ENCODE measurements at places on chromosomes 5 and 9.
A peak's percentile ranks its signal among the peaks of the same experiment; 100 is the strongest.

- DNase-seq, result peak; percentile 39
These were observed 35.1 kb upstream of the EXOC3 start for GRCh38 chr5:407801-408268.

DNA sequence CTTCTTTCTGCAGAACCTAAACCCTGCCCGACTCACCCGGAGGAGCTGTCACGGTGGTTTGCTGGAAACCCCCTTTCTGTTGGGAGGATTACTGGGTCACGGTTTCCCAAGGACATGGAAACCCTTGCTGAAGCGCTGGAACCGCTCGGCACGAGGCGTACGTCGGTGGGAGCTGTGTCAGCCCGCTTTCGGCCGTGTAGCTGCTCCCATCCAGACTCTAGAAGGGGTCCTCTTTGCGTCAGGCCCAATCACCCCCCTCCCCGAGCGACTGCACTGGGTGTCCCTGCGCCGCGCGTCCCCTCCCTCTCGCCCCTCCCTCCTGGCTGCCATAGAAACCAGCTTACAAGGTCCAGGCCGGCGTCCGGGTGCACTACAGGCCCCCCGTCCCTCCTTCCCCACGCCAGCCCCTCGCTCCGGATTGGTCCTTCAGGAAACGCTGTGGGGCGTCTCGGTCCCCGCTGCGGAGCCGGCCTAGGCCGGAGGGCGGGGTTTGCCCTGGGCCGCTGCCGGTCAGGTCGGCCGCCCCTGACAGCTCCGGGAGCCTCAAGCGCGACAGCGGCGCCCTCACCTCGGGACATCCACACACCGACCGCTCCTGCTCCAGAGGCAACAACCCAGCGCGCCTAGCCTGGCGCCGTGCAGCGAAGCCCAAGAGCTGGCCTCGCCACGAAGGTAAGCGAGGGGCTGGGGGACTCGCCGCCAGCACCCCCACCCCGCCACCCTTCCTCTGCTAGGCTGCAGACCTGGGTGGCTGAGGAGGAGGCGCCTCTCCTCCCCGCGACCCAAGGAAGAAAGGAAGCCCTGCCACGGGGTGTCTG lies at the start of gene NIM1K:
NIM1K (plus strand) TSS at position 486 of the 818 bp plus-strand sequence. CDS start 53,551 bp downstream, outside the sequence.
- peak; percentile 71 for DNase-seq

DNA sequence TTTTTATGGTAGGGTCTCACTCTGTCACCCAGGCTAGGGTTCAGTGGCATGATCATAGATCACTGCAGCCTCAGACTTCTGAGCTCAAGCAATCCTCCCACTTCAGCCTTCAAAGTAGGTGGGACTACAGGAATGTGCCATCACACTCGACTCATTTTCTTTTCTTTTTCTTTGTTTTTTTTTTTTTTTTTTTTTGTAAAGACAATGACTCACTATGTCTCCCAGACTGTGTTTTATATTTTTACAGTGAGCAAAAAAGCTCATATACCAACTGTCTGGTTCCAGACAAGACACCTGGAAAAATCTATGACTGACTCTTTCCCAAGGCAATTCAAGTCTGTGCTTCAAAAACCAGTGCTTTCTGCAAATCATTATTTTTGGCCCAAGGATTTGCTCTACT lies 10.8 kb upstream of the FOXD1 start:
- DNase-seq, result no peak

GRCh38 chr5:128021411-128021810 lies 62.2 kb upstream of the SLC12A2 start:
- no peak for DNase-seq

- no peak for DNase-seq
These were observed 203.2 kb downstream of the DMRT2 start for GRCh38 chr9:1253064-1253979.

DNA sequence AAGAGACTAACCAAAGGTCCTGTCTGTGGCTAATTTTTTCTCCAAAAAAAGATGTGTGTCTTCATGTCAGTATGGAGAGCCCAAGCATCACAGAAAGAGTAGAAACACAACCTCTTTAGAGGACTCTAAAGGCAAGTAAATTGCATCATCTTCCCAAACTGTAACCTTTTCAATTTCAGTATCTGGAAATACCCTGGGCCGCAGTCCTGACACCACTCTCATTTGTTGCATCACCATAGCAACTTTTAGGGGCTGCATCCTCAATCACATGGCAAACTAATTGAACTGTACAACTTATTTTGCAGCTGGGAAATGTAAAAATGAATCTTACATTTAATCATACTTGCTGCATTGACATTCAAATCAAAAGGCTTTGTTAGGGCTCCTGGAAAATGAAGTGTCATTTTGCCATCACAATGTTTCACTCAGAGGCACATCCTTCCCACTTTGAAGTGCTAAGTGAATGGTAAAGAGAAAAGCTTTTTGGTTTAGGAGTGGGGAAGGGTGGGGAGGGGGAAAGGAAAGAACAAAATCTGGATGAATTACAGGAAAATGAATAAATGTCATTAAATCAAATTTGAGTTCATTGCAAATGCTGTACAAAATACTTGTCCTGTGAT lies 60.6 kb upstream of the GRIA1 start:
- DNase-seq, result no peak

DNA sequence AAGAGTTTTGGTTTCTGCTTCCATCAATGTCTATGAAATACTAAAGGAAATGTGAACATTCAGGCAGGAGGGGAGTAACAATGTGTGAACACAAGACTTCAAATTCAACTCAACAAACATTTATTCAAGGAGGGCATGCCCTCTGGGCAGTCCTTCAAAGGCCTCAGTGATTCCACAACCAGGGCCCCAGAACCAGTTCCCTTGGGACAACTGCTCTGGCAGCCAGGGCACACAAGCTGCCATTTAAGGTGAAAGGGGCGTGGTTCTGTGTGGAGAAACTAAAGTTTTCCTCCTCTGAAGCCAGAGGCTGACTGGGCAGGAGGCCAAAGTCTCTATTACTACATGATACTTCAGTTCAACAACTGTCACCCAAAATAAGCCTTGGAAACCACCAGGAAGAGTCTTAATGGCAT lies 3.2 kb downstream of the RBM18 start:
- no peak for DNase-seq

- no peak for DNase-seq
These were observed 5.8 kb downstream of the BSPRY start for GRCh38 chr9:113355040-113355596.

DNA sequence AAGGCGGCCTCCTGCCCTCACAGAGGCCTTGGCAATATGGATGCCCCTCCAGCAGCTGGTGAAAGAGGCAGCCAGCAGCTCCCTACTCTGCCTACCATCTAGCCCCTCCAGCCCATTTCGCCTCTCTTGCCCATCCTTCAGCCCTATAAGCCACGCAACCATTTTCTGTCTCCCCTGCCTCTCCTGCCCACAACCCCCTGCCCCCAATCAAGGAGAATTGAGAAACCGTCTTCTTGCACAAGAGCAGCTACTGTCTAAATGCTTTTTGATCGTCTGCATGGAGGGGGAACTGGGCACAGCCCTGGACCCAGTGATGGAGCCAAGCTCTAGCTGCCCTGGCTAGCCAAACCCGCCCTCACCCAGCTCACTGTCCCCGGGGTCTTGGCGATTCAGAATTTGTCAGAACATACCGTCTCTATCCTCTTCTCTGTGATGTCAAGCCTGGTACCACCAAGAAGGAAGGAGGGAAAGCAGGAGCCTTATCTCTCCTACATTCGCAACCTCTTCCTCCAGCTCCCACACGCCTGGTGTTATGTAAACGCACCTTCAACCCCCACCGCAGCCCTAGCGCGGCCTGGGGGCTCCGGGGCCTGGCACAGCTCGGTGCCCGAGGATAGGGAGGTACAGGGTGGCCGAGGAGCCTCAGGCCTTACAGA lies 1.2 kb downstream of the SPRY4 start:
- no peak for DNase-seq

- DNase-seq, result no peak
These were observed 20.8 kb downstream of the ENHO start for GRCh38 chr9:34501889-34502425.

GRCh38 chr5:1108023-1108864 lies 3.6 kb downstream of the SLC12A7 start:
- DNase-seq, result no peak

DNA sequence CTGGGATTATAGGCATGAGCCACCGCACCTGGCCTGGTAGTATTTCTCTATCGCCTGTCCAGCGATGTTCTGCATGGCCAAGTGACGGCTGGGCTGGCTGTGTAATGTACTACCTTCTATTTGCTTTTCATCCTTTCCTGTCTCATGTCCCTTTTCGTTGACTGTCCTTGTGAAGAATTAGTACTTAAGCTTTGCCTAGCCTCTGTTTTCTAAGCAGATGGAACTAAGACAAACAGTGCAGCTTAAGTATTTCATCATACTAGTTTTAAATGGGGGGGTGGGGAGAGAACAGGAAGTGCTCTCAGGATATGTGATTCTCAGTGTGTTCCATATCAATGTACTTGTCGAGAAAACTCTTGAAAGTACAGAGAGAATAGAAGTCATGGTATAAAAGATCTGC lies 31.7 kb upstream of the CCL21 start:
- DNase-seq, result no peak

DNA sequence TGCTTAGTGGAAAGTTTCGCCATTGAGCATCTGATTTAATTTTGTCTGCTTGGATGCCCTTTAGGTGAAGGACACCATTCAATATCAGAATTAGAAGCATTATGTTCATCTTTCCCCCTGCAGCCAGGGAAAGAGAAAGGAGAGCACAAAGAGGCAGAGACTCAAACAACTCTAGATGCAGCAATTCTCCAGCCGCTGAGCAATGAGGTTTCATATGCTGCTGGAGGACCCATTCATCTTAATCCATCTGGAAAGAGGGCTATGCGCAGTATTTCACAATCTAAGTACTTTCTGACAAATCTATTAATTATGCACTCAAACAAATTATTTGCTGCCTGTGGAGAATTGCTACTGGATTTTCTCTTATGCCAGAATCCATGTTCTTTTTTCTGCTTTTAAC lies 527.0 kb upstream of the TUSC1 start:
- no peak for DNase-seq

DNA sequence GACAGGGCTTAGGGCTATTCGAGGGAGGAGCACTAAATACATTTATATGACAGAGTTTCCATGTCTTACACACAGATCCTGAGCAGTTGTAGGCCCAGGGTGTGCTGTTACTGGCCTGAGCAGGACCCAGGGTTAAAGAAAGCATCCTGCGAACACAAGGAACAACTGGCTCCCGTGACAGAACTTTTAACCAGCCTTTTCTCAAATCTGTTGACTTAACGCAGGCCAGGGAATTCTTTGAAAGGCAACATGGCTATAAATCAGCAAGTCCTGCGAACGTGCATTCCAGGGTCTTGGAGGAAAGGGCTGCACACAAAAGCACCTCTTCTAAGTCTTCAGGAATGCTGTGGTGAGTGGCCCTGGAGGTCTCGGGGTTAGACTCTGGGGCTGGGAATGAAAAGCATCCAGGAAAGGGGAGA lies 45.2 kb upstream of the ANKRD55 start:
- DNase-seq, result no peak

DNA sequence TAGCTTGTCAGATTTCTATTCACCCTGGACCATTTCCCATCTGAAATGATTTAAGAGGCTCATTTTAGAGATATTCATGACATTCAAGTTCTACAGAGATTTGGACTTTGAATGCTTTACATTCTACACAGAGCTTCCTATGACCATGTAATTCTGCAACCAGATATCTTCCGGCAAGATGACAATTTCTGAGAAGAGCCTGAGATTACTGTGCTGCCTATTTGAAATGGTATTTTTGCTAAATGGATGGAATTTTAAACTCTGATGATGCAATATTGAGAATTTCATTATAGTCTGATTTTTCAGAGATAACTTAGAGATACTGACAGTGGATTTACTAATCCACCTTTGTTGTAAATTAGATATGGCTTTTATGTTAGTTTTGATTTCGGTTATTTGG lies 16.0 kb upstream of the ACOT12 start:
- no peak for DNase-seq

DNA sequence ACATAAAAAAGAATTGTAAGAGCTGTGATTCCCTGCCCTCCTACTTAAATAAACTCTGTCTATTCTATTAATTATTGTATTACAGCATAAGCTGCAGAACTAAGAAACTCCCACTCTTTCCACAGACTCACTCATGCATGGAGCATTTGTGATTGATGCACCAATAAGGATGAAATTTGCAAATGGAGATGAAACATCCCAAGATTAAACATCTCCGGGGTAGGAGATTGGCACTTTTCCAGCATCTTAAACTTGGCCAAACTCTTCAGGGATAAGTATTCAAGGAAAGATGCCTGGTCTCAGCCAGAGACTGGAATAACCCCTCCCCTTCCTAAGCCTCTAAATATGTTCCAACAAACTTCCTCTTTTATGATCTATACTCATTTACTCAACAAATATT lies 472.0 kb downstream of the ACTL7B start:
- DNase-seq, result no peak

GRCh38 chr5:153476767-153477166 lies 13.7 kb upstream of the GRIA1 start:
- DNase-seq, result no peak

DNA sequence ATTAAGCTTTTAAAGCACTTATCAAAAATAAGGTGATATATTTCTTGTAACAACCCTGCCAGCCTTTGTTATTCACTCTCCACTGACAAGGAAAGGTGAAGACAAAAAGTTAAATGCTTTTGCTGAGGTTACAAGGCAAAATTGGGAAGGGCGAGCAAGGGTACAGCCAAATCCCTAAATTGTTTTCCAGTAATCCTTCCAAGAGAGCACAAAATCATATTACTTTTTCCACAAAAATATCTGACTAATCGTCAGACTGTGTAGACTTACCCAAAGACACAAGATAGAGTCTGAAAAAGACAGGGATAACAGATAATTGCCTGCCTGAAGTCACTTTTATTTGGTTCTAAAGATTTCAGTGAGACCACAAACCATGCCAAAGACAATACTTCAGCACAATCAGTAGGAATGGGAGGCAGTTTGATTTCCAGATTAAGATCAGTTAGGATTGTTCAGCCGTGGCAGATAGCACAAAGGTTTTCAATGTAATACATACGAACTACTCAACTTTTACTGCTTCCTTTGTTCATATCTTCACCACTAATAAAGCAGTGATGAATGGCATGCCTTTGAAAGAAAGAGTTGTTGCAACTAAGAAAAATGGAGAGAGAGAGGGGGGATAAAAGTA lies 383.8 kb upstream of the TUSC1 start:
- DNase-seq, result no peak

DNA sequence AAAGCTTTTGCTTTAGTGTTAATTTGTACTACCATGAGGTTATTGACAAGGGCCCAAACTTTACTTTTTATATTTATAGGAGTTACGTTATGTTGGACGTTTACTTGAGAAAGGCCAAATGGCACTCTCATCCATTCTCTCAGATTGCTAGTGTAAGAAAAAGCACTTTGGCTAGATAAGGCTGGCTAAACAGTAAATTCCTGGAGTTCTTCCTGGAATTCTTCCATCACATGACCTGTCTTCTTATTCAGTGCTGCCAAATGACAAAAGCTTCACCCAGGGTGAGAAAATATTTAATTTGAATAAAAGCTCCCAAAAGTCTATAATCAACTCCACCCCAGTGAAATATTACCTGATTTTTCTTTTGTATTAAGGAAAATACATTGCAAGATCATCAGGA lies 1568.9 kb upstream of the ACO1 start:
- no peak for DNase-seq

GRCh38 chr5:82917584-82917983 lies 159.6 kb downstream of the TMEM167A start:
- no peak for DNase-seq

- DNase-seq, result no peak
These were observed 3.3 kb downstream of the ZNF462 start for GRCh38 chr9:106866243-106866642.

Data from activated effector memory CD4-positive, alpha-beta T cell treated with anti-CD3 and anti-CD28 coated beads, Interleukin-2, amount 50 U/mL, for 16 hours (primary cell).